Activated CD4-positive, alpha-beta T cell treated with anti-CD3 and anti-CD28 coated beads for 36 hours (primary cell): ENCODE measurements at places on chromosomes 13 and 19. TPM values are rescaled to one million over a fixed set of nuclear protein-coding genes. Genes with fewer than 3 reads are reported as not detected.

Gene BABAM1
- total RNA-seq = 132 TPM

Gene SACS
- total RNA-seq = 33.5 TPM

Gene MEIOSIN
- not detected for total RNA-seq

Gene HPN
- 0.09 TPM for total RNA-seq

Gene ZNF841
- total RNA-seq = 20.3 TPM

Gene COMP
- total RNA-seq = not detected
